ENCODE measurements at places on chromosomes 16 and 17.

DNA sequence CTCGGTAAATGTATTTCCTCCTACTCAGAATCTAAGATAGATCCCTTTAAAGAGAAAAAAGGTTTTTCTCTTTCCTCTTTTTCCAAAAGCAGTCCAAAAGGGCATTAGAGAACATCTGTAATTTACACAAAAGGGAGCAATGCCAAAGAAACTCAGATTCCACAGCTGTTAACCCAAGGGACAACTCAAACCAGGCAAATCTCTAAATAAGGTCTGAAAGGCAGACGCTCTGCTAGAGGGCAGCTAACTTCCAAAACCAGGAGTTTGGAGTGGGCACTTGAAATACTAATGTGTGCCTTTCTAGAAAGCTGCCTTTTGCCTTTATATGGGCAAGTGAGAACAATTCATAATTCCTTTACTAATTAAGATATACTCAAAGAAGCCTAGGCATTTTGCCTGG lies 435.7 kb downstream of the ZFHX3 start:
- no peak for DNase-seq

- DNase-seq: no peak
Measured at GRCh38 chr16:73601911-73602310, 554.0 kb upstream of the ZFHX3 start.

DNA sequence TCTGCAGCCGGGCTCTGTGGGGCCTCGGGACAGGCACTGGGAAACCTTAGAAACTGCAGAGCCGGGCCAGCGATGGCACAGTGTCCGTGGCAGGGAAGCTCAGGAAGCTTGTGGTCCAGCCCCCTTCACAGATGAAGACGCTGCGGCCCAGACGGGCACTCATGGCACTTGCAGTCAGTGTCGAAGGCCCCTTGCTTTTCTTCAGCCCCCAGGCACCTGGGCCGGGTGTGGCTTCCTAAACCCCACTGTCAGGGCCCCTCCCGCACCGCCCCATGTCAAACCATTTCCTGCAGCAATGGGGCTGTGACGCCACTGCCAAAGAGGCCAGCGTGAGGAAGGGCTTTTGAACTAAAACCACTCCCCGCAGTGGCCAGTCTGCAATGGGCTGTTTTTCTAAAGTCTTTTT lies 164.0 kb downstream of the LAT start:
- no peak for DNase-seq

- DNase-seq: no peak
Measured at GRCh38 chr16:51225878-51226277, 74.8 kb upstream of the SALL1 start.

- no peak for DNase-seq
Measured at GRCh38 chr17:73711184-73711583, 66.9 kb upstream of the SDK2 start.
